CD4-positive, alpha-beta T cell treated with Interleukin-4 for 4 hours (primary cell): ENCODE measurements at places on chromosomes 2 and 18.
A peak's percentile ranks its signal among the peaks of the same experiment; 100 is the strongest.

DNA sequence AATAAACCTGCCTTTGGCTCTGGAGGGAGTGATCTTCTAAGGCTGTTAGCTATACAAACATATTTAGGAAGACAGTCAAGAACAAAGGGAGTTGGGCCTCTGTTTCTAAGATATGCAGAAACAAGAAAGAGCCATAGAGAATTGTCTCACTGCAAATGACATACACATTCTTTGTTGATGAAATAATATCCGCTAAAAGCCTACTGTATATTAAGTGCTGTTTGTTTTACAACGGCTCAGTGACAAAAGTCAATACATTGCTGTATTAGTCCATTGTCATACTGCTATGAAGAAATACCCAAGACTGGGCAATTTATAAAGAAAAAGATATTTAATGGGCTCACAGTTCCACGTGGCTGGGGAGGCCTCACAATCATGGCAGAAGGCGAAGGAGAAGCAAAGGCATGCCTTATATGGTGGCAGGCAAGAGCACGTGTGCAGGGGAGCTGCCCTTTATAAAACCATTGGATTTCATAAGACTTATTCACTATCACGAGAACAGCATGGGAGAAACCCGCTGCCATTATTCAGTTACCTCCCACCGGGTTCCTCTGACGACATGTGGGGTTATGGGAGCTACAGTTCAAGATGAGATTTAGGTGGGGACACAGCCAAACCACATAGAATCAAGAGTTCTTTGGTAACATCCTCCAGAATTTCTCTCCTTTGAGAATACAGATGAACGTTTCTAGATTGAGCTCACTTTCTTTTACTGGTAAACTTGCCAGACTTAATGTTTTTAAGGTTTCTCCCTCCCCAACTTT, 157.8 kb downstream of the PIK3C3 start:
- no peak for DNase-seq

GRCh38 chr2:148876595-148877402, 1.8 kb downstream of the KIF5C start:
- DNase-seq, result peak; percentile 69

DNA sequence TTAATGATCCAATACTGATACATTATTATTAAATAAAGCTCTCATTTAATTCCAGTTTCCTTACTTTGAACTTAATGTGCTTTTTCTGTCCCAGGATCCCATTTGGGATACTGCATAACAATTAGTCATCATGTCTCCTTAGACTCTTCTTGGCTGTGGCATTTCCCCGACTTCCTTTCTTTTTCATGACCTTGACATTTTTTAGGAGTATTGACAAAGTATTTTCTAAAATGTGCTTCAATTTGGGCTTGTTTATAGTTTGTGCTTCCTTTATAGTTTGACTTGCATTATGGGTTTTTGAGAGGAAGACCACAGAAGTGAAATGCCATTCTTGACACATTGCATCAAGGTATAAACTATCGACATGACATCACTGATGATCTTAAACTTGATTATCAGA, 46.1 kb upstream of the KIF5C start:
- DNase-seq, result no peak

- DNase-seq, result no peak
Measured at GRCh38 chr2:149629026-149629425, 41.5 kb upstream of the MMADHC start.
